ENCODE measurements at places on chromosomes 7 and 10. TPM values are rescaled to one million over a fixed set of nuclear protein-coding genes. Genes with fewer than 3 reads are reported as not detected.

DNA sequence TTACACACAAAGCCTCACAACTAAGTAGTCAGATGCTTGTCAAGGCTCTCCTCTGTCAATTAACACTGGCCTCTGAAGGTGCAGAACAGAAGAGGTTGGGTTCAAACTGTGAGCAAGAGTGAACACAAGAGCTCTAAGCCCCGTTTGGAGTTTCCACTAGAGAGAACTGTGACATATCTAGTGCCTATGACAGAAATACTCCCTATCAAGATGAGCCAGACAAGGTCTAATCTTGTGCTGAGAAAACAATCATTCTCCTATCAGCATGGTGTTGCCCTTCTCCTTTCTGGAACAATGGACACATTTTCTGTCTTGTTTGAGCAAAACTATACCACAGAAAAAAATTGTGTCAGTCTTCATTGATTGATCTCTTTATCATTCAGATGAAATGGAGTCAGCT, 62.4 kb upstream of the CCDC71L start:
- DNase-seq, result no peak

The SSC4D gene
- total RNA-seq, result 0.22 TPM

DNA sequence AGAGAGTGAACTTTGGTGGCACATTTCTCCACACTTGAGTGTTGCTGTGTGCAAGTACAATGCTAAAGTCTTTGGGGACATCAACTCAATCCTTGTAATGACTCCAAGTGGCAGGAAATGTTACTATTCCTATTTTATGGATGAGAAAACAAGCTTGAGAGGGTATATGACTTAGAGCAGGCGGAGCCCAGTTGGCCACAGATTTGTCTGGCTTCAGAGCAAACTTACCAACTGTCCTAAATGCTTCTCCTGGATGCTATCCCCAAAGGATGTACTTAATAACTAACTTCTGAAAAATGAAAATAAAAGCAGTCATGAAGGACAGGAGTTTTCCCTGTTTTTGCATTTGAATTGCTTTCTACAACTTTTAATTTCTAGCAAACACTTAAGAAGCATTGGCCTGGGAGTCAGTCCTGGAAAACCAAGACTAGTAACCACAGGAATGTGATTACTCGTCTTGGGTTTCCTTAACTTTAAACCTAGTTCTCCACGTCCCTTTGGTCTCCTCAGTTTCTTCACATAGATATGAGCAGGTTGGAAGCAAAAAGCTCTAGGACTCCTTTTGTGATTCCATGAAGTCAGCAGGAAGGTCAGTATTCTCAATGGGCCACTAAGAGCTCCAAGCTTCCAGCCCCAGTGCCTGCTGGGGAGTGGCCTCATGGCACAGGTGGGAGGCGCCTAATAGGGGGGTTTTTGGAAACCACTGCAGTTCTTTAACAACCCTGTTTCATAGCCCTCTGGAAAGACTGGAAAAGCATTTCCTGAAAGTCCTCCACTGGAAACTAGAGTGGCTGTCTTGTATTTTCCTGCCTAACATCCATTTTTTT, 140.8 kb downstream of the GLCCI1 start:
- DNase-seq, result no peak

DNA sequence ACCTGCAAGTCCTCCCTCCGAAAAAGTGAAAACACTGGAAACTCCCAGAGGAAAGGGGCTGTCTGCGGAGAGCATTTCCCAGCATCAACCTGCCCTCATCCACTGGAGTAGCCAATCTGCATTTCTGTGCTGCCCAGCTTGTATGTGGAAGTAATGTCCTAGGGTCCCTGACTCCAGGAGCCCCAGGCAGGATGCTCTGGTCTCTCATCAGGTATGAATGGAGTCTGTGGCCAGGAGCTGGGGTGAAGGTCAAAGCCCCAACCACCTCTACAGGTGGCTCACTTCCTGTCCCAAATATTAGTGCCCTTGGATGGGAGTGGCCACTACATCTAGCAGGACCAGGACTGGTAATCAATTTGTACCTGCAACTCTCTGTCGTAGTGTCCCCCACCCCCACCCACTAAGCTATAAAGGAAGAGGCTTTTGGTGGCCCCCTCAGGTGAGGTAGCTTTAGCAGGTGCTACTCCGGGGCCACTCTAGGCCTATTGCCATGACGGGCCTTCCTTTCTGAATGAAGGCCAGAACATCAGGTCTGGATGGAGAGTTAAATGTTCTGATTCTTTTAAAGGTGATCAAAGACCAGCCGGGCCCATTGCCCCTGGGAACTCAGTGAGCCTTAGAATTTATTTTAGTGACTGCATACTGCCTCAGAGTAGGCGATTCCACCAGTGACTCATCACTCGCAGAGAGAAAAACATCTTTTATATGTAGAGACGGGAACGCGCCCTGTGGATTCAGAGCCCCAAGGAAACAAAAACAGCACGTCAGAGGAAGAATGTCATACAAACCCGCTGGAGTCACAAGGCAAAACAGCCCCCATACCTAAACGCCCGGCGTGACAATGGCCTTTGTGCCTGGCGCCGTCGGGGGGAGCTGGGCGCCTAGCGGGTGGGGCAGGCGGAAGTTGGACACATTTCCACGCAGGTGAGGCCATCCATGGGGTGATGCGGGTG, 13.0 kb downstream of the EN2 start:
- peak; percentile 12 for DNase-seq

DNA sequence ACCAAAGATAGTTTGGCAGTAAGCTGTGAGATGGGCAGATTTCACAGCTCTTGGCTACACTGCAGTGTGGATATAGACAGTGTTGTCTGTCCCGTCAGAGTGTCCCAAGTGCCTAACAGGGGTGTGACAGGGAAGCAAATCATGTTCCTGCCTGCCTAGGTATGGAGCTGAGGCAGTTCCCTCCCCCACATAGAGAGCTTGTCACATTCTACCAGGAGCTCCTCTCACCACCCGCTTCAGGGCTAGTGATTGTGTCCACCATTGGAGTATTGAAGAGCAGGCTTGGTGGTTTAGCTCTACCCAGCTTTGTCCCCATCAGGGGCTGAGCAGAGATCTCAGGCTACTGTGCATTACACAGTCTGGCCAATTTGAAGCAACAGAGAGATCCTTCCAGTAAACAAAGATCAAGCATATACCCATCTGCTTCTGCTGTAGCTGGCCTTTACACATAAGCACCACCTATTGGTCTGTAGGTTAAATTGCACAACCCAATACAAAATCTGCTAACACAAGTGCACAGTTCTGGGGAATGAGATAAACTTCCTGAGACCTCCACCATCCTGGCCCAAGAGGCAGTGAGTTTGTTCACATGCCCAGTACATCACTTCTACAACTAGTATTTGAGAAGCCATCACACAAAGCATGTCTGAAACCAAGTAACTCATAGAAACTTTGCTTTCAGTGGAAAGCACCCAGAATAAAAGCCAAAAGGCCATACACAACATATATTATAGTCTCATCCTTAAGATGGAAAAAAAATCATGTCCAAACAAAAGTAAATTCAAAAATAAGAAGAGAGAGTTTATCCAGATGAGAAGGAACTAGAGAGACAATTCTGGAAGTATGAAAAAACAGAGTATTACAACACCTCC, 67.3 kb downstream of the GLCCI1 start:
- peak; percentile 65 for DNase-seq

The CALHM2 gene
- total RNA-seq, result 12.2 TPM

The CHST15 gene
- total RNA-seq, result 105 TPM

The LRRN3 gene
- not detected for total RNA-seq
